ENCODE measurements at places on chromosomes 2 and 18.
A peak's percentile ranks its signal among the peaks of the same experiment; 100 is the strongest.

DNA sequence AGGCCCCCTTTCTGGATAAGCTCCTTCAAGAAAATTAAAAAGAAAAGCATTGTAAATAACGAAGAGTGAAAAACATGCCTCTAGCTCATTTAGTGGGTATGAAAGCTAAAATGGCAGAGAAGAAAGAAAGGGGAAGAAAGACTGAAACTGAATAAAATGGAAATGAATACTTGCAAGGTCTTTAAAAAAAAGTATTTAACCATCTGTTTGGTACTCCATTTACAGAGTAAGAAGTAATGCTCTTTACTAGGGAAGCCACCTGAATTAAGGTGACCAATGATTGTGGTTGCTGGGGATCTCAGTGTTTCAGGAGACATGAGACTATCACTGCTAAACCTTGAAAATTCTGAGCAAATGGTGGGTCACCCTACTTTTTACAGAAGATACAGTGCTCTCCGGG lies 17.7 kb upstream of the ARL5A start:
- no peak for ATAC-seq

- ATAC-seq: no peak
These were observed 109.4 kb upstream of the SPRED2 start for GRCh38 chr2:65541773-65542172.

DNA sequence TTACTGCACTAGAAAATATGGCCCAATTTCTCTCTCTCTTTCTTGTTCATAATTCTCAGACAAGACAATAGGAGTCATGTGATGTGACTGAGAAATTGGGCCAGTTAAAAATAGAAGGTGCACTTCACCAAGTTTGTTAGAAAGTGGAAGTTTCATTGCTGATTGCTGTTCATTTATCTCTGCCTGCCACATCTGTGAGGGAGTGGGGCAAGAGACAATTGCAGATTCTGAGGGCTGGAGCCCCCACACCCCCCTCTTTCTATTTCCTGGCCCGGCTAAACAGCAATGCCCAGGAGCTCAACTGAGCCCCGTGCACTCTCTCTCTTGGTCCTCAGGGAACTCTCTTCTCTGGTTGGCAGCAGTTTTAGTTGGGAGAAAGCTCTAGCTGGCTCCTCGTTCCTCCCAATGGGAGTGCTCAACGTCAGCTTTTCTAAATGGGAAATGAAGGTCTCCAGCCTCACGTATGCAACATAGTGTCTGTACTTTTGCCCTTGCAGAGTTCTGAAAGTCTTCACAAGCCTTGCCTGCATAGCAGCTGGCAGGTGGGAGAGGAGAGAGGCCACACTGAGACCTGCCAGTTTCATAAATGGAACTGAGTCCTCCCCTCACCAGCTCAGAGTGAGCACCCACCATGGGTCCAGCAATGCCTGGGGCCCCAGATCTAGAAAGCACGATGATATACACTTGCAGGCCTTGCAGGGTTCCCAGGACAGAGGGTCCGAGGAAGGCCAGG lies 115.7 kb downstream of the MYCN start:
- no peak for ATAC-seq

DNA sequence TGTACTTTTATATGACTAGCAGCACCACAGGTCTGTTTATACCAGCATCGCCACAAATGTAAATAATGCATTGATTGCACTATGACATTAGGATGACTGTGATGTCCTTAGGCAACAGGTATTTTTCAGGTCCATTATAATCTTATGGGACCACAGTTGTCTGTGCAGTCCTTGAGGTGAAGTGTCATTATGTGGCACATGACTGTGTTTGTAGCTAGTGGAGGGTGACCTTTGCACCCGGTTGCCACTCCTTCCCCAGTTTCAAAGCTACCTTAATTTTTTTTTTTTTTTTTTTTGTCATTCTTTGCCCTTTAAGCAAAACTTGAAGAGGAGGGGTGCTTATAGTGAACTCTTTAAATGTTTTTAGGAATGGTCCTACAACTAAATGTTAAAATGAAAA lies 386.4 kb downstream of the THSD7B start:
- ATAC-seq: no peak

DNA sequence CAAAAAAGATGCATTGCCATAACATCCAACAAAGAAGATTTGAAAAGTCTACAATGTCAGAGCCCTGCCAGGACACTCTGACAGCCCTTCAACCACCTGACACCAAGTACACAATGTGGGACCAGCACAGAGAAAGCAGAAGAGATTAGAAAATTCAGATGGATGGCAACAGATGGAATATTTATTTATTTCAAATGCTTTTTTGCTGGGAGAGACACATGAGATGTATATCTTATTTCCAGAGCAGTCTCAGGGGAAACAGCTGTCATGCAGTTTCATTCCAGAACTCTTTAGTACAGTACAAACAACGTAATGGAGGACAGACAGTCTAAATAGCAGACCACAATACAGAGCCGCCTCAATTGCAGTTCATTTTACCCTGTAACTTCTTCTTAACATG lies 110.1 kb downstream of the MAIP1 start:
- ATAC-seq: peak; percentile 58

GRCh38 chr2:112728029-112728362 lies 7.2 kb downstream of the NT5DC4 start:
- no peak for ATAC-seq

DNA sequence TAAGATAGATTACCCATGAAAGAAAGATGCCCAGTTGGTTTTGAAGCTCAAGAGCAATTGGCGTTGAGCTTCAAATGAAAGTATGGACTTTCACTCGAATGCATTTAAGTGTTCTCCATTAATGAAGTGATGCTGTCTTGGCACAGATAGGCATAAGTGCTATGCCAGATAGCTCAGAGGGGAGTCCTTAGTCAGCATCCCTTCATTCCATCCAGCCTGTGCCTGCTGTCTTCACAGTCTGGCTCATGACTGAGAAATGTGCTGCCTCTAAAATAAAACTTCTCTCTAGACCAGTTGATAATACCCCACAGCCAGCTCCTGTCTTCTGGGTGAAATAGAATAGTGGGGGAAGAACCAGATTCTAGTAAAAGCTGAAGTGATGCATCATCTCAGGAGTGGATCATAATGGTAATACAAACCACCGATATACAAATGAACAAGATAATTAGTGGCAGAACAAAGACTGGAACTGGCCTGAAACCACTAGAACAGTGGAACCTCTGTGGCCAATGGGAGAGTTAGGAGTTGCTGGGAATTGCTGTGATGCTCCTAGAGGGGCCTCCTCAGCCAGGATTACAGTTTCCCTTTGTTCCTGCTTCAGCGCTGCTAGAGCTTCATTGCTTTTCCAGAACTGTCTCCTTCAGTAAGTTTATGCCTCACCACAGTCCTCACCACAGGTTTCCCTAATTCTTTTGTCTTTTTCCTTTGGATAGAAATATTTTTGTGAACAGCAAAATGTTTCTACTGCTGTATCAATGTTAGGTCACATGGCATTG lies 359.3 kb downstream of the KIAA1328 start:
- ATAC-seq: no peak

DNA sequence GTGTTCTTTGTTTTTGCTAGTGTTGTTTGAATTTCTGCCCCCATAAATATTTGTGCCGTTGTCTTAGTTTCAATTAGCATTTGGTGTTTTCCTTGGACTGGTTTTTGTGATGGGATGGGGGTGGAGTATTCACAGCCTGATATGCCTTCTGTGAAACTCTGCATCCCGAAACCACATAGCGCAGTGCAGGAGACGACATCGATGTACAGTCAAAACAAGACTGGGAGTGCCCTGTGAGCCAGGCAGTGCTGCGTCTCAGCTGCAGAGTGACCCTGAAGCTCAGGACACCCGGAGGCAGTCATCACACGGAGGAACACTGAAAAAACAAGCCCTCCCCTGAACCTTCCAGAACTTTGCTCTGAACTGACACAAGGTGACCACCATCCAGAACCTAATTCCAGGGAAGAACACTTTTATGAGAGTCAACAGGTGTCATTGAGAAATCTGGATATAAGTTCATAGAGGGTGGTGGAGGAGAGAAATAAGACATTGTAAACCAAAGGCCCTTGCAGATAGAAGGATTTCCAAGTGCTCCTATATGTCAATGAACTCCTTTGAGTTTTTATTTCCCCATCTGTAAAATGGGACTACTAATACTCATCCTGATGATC lies 61.2 kb upstream of the CABLES1 start:
- ATAC-seq: no peak

DNA sequence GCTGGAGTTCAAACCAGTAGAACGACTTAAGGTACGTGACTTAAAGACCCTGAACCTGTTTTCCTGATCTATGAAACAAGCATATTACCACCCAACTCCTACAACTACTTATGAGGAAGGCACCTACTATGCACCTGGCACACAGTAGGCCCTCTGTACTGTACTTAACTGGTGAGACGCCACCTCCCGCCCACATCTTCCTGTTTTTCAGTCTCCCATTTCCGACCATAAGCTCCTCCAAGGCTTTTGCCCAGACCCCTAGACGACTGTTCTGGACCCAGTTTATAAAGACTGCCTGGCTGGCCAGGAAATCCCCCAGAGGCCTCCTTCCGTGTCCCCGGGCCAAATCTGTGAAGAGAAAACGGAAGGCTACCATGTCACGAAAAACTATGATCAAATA lies 1.5 kb downstream of the GALNT14 start:
- no peak for ATAC-seq

DNA sequence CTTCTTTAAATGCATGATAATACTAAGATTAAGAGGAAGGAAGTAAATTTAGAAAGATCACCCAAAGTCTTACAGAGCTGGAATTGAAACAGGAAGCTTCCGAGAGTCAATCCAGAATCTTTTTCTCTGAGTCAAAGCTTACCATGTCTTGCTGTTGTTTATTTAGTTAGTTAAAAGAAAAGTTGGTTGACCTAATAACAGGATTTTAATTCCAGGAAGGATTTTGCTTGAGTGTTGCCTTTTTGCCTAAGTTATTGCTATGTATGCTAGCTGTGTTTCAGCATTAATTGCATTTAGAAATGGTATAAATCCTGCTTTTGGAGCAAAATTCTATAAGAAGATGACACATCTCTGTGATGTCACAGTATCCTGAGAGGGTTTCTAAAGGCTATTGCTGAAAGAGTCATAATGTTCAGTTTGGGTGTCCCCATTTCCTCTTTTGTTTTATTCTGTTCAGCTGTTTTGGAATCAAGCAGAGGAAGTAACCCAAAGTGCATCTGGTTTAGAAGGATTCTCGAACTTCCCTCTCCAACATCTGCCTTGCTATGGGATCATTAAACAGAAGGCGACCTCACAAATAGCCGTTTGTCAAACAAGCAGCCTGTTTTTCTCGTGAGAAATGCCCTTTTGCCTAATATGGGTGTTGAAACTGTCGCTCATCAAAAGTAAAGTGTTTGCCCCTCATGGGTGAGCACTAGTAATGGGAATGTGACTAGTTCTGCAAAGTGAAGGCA lies 271.5 kb upstream of the MMADHC start:
- ATAC-seq: no peak

DNA sequence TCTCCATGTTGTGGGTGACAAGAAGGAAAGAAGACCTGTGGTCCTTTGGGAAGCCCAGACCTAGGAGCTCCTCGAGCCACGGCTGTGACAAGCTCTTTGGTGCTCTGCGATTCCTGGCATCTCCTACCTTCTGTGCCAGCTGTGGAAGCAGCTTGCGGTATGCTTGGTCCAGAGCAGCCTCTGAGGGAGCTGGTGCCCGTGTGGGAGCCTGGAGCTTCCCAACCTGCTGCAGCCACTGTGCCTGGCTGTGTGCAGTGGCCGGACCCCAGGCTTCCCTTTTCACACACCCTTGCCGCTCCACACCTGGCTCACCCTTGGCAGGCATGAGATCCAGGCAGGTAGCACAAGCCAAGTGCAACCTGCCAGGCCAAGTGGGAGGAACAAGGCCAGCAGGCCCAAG lies 1328.6 kb upstream of the SLC39A10 start:
- no peak for ATAC-seq

GRCh38 chr18:54713386-54713785 lies 114.9 kb upstream of the RAB27B start:
- ATAC-seq: no peak

GRCh38 chr18:11497585-11497984 lies 111.8 kb upstream of the SLC35G4 start:
- no peak for ATAC-seq

DNA sequence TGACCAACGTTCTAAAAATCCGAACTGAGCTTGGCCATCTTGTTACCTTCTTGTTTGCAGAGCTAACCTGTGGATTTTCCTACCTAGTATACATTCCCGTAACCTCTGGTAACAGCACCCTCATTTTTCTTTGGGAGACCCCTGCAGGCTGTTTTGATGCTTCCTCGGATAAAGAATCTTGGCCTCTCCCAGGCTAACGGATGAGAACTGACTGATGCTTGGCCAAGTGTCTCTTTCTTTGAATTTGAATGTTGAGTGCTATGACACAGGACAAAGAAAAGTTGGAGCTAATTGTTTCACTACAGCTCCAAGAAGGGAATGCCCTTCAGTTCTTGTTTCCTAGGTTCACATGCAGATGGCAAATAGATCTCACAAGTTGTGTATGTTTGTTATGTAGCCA lies 19.3 kb upstream of the CAVIN2 start:
- no peak for ATAC-seq

GRCh38 chr2:7950035-7950612 lies 731.7 kb upstream of the ID2 start:
- ATAC-seq: no peak
